WERI-Rb-1 (cell line): ENCODE measurements at places on chromosomes 16 and 17.

GRCh38 chr17:36943250-36944191, 5.2 kb upstream of the AATF start:
- DNase-seq = no peak

- DNase-seq = peak; percentile 70
Observed at GRCh38 chr17:49516180-49516579, 21.1 kb downstream of the NGFR start.

DNA sequence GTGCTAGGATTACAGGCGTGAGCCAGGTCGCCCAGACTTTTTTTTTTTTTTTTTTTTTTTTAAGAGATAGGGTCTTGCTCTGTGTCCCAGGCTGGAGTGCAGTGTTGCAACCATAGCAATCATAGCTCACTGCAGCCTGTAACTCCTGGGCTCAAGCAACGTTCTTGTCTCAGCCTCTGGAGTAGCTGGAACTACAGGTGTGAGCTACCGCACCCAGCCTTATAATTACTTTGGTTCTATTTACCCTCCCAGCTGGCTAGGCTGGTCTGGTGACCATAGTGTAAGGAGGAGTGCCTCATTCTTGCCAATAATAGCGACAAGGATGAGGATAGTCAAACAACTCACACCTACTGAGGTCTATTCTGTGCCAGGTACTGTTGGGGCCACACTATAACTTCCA, 39.6 kb upstream of the USP7 start:
- DNase-seq = no peak

DNA sequence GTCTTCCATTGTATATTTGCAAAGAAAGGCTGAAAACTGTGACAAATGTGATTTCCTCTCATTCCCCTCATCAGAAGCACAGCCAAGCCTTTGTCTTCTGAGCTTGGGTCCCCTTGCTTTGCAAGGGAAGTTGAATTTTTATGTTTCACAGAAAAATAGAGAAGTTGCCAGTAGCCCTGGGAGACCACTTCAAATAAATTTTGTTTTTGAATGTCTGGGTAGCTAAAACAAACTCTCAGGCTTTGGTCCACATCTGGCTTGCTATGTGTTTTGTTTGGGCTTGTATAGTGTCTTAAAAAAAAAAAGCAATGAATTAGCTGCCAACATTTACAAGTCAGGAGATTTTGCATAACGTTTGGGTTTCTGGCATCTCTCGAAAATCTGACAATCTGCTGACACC, 24.1 kb downstream of the PIK3R6 start:
- no peak for DNase-seq

- DNase-seq = no peak
Observed at GRCh38 chr17:42117397-42118125, 3.6 kb downstream of the KAT2A start.

- no peak for DNase-seq
Observed at GRCh38 chr17:77033892-77034404, 106.8 kb upstream of the SEC14L1 start.

DNA sequence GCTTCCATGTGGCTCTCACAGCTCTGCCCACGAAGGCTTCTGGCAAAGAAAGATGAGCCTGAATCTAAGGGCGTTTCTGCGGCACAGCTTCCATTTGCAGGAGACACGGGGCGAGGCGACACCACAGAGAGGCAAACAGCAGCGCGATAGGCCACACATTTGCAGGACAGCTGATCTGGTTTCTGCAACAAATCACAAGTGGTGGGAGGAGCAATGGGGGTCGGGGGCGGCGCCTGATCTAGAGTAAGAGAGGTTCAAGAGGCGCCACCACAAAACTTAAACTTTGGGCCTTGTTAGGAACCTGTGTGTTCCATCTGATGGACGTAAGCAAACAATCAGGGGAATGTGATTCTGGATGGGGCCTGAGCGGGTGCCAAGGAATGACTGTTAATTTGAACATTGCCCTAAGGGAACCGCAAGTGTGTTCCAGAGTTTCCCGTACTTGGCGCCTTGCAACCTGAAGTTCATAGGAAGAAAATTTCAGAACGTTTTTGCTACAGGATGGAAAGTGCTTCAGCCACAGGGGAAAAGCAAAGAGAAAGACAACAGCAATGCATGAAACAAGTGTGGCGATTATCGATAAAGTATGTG, 18.9 kb upstream of the ENPP7 start:
- no peak for DNase-seq
